ENCODE measurements at places on chromosomes 4 and X.

GRCh38 chr4:117400039-117400835 is 314.9 kb upstream of the TRAM1L1 start:
- no peak for DNase-seq

- no peak for DNase-seq
Observed at GRCh38 chrX:137565921-137566745, at the start of gene ZIC3. ZIC3 (plus strand) TSS chrX:137566127; CDS start chrX:137566692, 565 bp downstream.

DNA sequence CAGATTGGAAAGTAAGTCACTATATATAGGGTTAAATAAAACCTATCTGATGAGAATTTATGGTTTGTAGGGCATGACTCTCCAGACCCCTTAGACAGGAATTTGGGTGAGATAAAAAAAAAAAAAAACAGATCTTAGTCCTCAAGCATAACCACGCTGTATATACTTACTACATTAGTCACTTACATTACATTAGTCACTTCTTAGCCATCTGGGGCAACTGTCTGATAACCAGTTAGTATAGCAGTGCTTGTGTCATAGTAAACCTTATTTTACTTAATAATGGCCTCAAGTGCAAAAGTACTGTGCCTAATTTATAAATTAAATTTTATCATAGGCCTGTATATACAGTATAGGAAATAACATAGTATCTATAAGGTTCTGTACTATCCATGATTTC is 60.2 kb upstream of the RPS6KA6 start:
- DNase-seq, result no peak

- DNase-seq, result no peak
Observed at GRCh38 chrX:25105221-25105620, 89.5 kb upstream of the ARX start.

DNA sequence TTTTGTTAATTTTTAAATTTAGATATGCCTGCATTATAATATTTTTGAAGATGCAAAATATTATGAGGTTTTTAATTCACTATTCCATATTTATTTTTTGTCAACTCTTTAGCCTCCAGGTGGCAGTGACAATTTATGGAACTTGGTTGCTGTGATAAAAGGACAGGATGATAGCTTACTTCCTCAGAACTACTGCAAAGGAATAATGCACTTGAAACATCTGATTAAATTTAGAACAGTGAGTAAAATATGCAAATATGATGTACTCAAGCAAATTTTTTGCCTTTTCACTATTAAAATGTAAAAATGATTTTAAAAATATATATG is 45.1 kb downstream of the SPATA4 start:
- DNase-seq, result no peak

GRCh38 chr4:8393593-8394038 is 46.9 kb downstream of the ACOX3 start:
- DNase-seq, result no peak

GRCh38 chr4:78926826-78927225 is 12.4 kb downstream of the PAQR3 start:
- no peak for DNase-seq

- no peak for DNase-seq
Observed at GRCh38 chr4:45502471-45502870, 621.4 kb downstream of the GABRG1 start.
